B cell (primary cell): ENCODE measurements at places on chromosomes 3 and 15. TPM values are rescaled to one million over a fixed set of nuclear protein-coding genes. Genes with fewer than 3 reads are reported as not detected.

GRCh38 chr3:194125442-194125841, 10.5 kb upstream of the HES1 start:
- peaks cover 4% of the 10 kb centered on the region for H3K27me3 ChIP-seq
- no peak overlapping the region for H3K4me3 ChIP-seq
- no peak overlapping the region for H3K27ac ChIP-seq
- DNase-seq, result no peak
- no peaks in the 10 kb centered on the region for H3K36me3 ChIP-seq

Gene CASR
- not detected in 2 replicates for total RNA-seq

DNA sequence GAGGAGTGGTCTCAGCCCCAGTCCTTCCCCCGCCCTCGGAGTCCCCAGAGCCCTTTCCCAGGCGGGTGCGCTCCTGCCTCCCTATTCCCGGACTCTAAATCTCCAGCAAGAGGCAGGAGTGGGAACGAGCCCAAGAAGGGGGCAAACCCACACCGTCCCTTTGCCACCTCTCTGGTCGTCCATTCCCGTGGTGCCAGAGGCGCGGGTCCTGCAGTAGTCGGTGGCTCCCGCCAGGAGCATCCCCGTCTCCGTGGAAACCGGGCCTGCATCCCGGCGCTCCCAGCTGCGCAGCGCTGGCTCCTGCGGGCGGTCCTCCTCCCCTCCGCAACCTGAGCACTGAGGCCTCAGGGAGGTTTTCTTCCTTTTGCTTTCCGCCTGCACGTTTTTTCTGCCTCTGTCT, 44.8 kb downstream of the LHFPL4 start:
- H3K27ac ChIP-seq, result no peak overlapping the region
- DNase-seq, result no peak
- peaks cover 10% of the 10 kb centered on the region for H3K4me1 ChIP-seq
- no peaks in the 10 kb centered on the region for H3K36me3 ChIP-seq
- peaks cover 29% of the 10 kb centered on the region for H3K27me3 ChIP-seq

Gene ZMAT3
- 17.5 and 19.5 TPM in 2 replicates for total RNA-seq

Gene NEIL1
- 251 and 265 TPM in 2 replicates for total RNA-seq

DNA sequence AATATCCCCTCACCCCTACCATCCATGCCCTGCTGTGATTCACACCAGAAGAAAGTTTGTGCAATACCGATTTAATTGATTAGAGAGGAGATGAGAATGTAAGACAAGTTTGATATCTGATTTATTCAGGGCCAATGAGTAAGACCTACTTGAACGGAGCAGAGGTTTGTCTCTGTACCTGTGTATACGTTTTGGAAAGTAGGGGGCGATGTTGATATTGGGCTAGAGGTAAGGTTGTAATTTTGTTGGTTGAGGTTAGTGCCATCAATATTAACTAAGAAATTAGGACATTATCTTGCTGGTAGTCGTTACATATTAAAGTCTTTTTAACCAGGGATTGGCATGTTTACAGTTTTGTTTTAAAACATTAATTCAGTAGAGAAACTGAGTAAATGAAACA, 20.5 kb downstream of the EAF2 start:
- H3K27me3 ChIP-seq, result no peaks in the 10 kb centered on the region
- H3K27ac ChIP-seq, result no peak overlapping the region
- DNase-seq, result peak; percentile 19
- H3K4me3 ChIP-seq, result no peak overlapping the region
- no peaks in the 10 kb centered on the region for H3K4me1 ChIP-seq
- peaks cover 3% of the 10 kb centered on the region for H3K36me3 ChIP-seq

GRCh38 chr3:127440384-127440783, 150.1 kb downstream of the TPRA1 start:
- no peaks in the 10 kb centered on the region for H3K36me3 ChIP-seq
- H3K27ac ChIP-seq, result no peak overlapping the region
- no peak for DNase-seq
- H3K4me3 ChIP-seq, result no peak overlapping the region
- H3K27me3 ChIP-seq, result no peaks in the 10 kb centered on the region

DNA sequence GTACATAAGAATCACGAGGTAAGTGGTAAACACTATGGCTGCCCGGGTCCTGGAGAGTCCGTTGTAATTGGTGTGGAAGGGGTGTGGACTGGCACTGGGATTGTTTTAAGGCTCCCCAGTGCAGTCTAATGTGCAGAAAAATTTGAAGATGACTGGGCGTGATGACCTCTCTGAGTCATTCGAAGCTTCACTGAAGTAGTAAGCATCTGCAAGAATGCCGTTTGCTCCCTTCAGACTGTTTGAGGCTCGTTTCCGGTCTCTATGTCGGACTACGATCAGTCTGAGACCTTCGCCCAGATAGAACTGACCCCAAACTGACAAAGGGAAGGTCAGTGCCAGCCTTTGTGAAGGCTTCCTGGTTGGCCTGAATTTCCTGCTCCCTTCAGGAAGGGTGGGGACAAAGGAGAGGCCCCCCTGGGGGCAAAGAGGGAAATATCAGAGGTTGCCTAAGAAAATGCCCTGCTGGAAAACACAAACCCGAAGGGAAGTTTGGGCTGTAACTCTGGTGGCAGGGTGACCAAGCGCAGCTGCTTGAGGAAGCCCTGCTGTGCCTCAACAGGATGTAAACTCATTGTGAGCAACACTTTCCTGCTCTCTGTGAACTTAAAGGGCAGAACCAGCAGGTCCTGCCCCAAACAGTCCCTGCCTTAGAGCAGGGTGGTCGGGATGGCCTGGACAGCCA, 34.6 kb downstream of the BTD start:
- peaks cover 2% of the 10 kb centered on the region for H3K36me3 ChIP-seq
- no peak overlapping the region for H3K27ac ChIP-seq
- no peak overlapping the region for H3K4me3 ChIP-seq
- no peak for DNase-seq
- H3K4me1 ChIP-seq, result peaks cover 4% of the 10 kb centered on the region

- no peak for DNase-seq
- H3K27me3 ChIP-seq, result no peaks in the 10 kb centered on the region
- H3K4me1 ChIP-seq, result peaks cover 9% of the 10 kb centered on the region
- no peaks in the 10 kb centered on the region for H3K36me3 ChIP-seq
- H3K27ac ChIP-seq, result no peak overlapping the region
These were observed 71.9 kb upstream of the LPP start for GRCh38 chr3:188082031-188082430.

GRCh38 chr3:119357190-119357589, 63.0 kb downstream of the ARHGAP31 start:
- no peaks in the 10 kb centered on the region for H3K27me3 ChIP-seq
- H3K4me1 ChIP-seq, result peaks cover 29% of the 10 kb centered on the region
- no peak for DNase-seq
- no peaks in the 10 kb centered on the region for H3K36me3 ChIP-seq
- no peak overlapping the region for H3K27ac ChIP-seq

Gene PIGZ
- 3.9 TPM in 2 replicates for total RNA-seq

GRCh38 chr15:101807345-101807945, 4.1 kb downstream of the OR4F6 start:
- no peaks in the 10 kb centered on the region for H3K27me3 ChIP-seq
- no peak overlapping the region for H3K27ac ChIP-seq
- no peak for DNase-seq
- H3K4me3 ChIP-seq, result no peak overlapping the region
- no peaks in the 10 kb centered on the region for H3K36me3 ChIP-seq

GRCh38 chr3:157816896-157817295, 289.3 kb downstream of the SHOX2 start:
- H3K27ac ChIP-seq, result no peak overlapping the region
- H3K36me3 ChIP-seq, result no peaks in the 10 kb centered on the region
- DNase-seq, result no peak
- no peak overlapping the region for H3K4me3 ChIP-seq
- H3K27me3 ChIP-seq, result no peaks in the 10 kb centered on the region
- H3K4me1 ChIP-seq, result no peaks in the 10 kb centered on the region

DNA sequence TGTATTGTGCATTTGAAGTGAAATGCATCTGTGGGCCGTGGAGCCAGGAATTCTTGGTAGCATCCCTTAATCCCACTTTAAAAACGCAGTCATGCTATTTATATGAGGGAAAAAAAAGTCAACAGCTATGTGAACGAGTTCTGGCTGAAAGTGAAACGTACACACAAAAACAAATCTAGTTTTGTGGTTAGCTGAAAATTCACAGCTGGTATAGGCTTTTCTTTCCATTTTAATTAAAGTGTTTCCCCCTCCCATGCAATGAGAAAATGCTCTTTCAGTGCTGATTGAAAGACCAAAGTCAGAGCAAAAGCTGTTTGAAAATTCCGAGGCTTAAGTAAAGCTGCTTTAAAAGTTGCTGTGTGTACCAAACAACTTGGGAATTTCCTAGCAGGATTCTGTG, 297.4 kb downstream of the PLCL2 start:
- no peak overlapping the region for H3K27ac ChIP-seq
- no peak overlapping the region for H3K4me3 ChIP-seq
- H3K4me1 ChIP-seq, result peaks cover 22% of the 10 kb centered on the region

DNA sequence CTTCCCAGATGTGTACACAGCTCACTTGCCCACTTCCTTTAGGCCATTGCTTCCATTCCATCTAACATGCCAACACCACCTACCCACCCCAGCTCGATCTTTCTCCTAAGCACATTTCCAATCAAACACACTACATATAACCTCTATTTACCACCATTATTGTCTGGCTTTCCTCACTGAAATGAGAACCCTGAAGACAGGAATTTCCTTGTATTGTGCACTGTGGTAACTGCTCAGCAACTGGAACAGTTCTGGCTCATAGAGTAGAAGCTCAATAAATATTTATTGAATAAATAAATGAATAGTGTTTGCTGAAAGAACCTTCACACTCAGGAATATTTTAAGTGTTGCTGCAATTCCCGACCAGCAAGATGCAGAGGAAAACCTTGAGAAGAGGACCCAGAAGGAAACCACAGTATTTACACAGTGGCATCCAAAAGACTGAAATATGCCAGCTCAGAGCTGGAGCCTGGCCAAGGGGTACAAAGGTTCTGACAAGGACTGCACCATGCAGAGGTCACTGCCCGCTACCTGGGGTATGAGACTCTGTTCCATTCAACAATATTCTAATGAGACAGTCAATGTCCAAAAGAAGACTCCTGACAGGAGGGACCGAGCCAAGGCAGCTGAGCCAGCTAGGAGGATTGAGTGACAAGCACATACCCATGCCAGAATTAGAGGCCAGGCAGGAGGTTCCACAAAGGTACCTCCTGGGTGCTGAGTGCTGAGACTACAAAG, 168.8 kb downstream of the NUP210 start:
- no peaks in the 10 kb centered on the region for H3K36me3 ChIP-seq
- H3K4me1 ChIP-seq, result no peaks in the 10 kb centered on the region
- DNase-seq, result no peak
- peaks cover 7% of the 10 kb centered on the region for H3K27me3 ChIP-seq
- no peak overlapping the region for H3K4me3 ChIP-seq
- H3K27ac ChIP-seq, result no peak overlapping the region

Gene PTPN9
- 15.5 and 19.9 TPM in 2 replicates for total RNA-seq

Gene PSMA4
- 94.9 and 95.9 TPM in 2 replicates for total RNA-seq

DNA sequence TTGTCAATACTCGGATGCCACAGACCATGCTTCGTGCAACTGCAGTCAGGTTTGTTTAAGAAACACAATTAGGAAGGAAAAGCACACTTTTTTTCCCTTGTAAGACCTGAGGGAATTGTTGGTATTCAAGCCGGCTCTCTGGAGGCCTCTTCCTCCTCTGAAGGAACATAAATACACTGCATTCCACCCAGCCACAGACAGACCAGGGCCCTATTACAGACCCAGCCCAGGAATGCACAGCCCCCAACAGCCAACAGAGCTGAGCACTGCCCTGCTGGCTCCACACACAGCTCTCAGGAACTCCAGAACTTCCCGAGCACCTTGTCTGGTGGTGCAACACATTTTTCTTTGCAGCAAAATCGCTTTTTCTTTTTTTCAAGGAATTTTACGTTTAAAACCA, 488.7 kb upstream of the PROK2 start:
- peaks cover 9% of the 10 kb centered on the region for H3K27me3 ChIP-seq
- no peaks in the 10 kb centered on the region for H3K36me3 ChIP-seq
- H3K4me1 ChIP-seq, result peaks cover 72% of the 10 kb centered on the region
- no peak overlapping the region for H3K27ac ChIP-seq

Gene GABRR3
- not detected in 2 replicates for total RNA-seq

DNA sequence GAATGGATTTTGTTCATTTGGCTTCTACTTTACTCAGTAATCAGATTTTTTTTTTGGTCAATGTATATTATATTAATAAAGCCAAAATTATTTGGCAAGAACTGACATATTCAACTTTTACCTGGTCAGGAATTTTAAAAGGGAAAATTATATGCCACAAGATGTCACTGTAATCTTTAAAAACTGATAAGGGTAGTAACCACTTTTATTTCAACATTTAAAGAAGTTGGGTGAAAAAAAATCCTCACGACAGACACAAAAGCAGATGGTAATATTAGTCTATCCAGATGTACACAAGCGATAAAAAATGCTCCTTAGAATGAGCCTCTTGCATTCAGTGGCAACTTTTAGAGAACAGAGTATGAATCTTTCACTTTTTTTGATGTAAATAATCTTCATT, 101.9 kb downstream of the SERPINI1 start:
- no peaks in the 10 kb centered on the region for H3K27me3 ChIP-seq
- no peak overlapping the region for H3K4me3 ChIP-seq
- DNase-seq, result peak; percentile 24
